Heart left ventricle (tissue), 16 donors: ENCODE measurements at places on chromosomes 3 and 15. TPM values are rescaled to one million over a fixed set of nuclear protein-coding genes. Genes with fewer than 3 reads are reported as not detected.

GRCh38 chr3:117447419-117447818, 737.8 kb downstream of the TUSC7 start:
- no peak for DNase-seq

TRH gene
- not detected for total RNA-seq

- no peak for DNase-seq
Measured at GRCh38 chr3:118244761-118245160, 789.9 kb downstream of the IGSF11 start.

DNA sequence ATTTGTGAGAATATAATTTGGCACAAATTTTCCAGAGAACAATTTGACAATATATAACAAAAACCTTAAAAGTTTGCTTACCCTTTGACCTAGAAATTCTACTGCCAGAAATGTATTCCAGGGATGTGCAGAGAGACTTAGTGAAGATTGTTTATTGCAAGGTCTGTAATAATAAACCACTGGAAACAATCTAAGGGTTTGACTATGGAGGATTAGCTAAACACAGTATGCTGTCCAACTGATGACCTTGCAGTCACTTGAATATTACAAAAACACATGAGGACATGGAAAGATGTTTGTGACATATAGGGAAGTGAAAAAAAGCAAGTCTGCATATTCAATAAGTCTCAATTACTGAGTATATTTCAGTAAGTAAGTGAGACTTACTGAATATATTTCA, 48.1 kb upstream of the CDV3 start:
- no peak for DNase-seq

CCNB2 gene
- 0.84 TPM for total RNA-seq

NR2C2 gene
- 29.9 TPM for total RNA-seq

ADAM10 gene
- 92.2 TPM for total RNA-seq

PAQR5 gene
- 1.1 TPM for total RNA-seq

CFAP20DC gene
- not detected for total RNA-seq

GRCh38 chr15:69880571-69881301, 217.0 kb downstream of the TLE3 start:
- DNase-seq: no peak

SHC4 gene
- total RNA-seq: 2.2 TPM

SI gene
- not detected for total RNA-seq

GRCh38 chr15:65981837-65982626, 112.7 kb downstream of the RAB11A start:
- DNase-seq: no peak

CHRD gene
- total RNA-seq: 6.8 TPM

DNA sequence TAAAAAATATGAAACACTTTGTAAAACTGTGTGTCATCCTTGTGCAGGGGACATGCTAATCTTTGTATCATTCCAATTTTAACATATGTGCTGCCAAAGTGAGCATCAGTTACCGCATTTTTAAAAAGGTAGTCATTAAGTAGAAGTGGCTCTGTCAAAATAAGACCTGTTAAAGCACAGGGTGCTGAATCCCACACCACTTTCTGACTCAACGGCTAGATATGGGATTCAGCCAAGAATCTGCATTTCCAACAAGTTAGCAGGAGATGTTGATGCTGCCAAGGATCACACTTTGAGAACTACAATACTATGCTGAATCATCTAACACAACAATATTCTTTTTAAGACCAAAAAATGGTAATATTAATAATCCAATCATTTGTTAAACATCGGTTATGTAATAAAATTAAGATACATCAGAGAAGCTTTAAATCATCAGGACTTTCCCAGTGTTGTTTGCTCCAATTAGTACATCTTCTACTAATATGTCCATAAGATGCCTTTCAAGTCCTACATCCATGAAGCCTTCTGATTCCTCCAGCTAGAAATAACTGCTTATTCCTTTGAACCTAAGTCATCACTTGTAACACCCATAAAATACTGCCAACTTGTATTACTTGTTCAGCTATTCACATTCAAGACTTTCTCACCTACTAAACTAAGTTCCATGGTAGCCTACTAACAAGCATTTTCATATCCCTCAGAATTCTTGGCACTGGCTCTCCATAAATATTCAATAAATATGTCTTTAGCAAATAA, 71.1 kb downstream of the TBL1XR1 start:
- DNase-seq: no peak

DNA sequence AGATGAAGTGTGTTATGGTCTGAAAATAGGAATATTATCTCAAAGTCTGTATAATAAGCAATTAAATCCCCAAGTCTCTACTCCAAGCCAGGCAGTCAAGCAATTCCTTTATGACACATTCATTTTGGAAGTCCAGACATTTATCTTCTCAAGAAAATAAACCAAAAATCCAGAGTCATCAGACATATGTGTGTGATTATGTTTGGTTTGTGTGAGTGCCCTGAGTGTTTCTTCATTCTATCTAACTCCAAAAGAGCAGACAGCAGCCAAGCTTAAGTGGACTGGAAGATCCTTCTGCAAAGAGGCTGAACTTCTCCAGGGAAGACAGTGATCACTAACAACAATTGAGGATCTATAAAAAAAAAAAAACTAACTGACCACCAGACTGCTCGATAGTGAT, 239.8 kb downstream of the STAG1 start:
- no peak for DNase-seq

GRCh38 chr3:53167418-53168174, 6.6 kb downstream of the PRKCD start:
- DNase-seq: no peak

DNA sequence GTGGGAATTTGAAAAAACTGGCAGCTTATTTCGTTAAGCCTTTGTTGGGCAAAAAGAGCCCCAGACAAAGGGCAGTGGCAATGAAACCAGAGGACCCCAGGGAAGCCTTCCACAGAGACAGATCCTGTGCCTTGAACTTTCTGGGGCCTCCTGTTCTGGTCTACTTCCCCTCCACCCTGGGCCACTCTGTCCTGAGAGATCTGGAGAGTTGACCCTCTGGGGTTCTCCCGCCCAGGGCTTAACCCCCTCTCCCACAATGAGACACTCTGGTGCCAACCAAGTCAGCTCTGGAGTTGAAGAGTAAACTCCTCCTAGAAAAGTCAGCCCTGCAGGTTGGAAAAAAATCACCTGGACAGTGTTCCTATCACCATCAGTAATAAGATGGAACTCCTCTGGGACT, 20.8 kb downstream of the EHD4 start:
- DNase-seq: no peak

GRCh38 chr15:78234515-78235040, at the start of gene ACSBG1:
TSS of gene ACSBG1 (minus strand) at chr15:78234565. CDS start at chr15:78234501, 64 bp downstream.
- no peak for DNase-seq

DNA sequence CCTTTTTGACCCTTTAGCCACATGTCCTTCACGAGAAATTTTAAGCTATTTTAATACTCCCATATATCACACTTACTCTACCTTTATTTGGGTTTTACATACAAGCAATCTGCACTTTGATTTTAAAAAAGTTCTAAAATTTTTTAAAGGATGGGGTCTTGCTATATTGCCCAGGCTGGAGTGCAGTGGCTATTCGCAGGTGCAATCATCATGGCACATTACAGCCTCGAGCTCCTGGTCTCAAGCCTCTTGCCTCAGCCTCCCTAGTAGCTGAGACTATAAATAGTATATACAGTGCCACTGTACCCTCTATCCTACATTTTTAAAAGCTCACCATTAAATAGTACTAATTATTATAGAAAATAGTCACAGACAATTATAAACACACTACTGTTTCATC, 29.9 kb downstream of the NIT2 start:
- DNase-seq: no peak

DNA sequence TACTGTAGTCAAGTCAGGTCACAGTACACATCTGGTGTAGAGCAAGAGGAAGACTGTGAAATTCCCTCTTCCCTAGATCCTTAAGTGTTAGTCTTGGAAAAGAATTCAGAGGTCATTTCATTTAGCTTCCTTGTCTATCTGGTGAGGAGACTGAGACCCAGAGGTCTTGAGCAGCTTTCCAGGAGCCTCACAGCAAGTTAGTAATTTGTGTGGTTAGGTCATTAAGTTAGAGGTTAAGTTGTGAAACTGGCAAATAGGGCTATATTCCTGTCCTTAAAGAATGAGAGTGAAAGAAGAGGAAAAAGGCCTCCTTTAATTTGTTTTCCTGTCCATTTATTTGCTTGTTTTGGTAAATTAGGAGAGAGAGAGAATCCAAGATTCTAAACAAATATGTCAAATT, 9.0 kb downstream of the PODXL2 start:
- DNase-seq: no peak

DNA sequence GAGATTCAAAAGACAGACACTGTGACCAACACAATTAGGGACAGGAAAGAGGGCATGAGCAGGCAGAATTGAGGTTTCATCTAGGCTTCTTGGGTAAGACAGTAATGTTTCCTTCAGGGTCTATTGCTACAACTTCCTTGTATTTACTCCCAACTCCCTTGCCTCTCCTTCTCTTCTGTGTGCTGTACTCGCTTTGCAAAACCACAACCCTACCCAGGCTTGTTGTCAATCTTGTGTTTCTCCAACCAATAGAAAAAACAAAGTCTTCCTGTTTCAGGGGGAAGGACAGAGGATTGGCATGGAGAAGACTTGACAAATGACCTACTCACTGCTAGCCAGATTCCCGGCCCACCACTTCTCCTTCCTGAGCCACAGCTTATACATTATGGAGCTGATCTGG, 36.3 kb upstream of the MASP1 start:
- DNase-seq: no peak

DPPA2 gene
- not detected for total RNA-seq

DNA sequence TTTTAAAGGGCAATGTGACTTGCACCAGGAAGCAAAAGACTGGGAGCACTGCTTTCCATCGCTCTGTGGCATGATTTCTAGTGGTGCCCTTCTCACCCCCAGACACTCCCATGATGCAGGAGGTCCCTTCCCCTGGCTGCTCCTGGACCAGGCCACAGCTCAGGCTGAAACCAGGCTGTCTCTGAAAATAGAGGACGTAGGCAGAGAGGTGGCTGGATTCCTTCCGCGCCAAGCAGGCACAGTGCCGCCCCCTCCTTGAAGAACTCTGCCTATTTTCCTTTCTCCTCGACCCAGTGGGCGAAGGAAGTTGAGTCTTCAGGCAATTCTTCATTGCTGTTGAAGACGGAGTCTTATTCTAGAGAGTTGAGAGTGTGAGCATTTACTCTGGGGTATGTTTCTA, 489.4 kb upstream of the TBL1XR1 start:
- DNase-seq: no peak

NPAP1 gene
- total RNA-seq: not detected

CMTM8 gene
- total RNA-seq: 3.6 TPM

DNA sequence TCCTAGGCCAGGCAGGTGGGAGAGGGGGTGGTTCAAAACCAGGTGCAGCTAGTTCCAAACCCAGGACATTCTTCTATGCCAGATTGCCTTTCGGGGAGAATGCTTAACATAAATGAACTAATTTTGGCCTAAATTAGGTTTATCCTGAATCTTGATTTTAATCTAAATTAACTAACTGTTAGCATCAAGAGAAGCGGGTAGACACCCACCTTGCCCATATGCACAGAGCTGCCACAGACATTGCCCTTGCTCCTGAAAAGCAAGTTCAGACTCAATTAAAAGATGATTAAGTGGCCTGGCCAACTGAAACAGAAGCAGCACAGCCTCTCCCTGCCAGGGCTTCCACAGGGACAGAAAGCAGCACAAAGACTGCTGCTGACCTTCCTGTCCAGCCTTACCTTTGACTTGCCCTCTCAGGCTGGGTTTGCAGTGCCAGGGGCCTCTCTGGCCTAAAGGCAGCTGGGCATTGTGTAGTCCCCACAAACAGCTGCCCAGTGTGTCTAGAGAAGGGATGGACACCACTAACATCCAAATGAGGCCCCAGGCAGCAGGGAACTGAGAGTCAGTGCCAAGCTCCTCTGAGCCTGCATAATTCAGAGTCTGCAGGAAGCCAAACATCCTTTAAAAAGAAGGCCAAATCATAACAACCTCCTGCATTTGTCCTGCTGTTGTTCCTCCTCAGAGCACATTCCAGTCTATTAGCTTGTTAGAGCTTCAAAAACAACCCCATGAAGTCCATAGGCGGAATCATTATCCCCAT, 15.4 kb upstream of the OXTR start:
- no peak for DNase-seq
